B cell (primary cell): ENCODE measurements at places on chromosomes 16 and 17. TPM values are rescaled to one million over a fixed set of nuclear protein-coding genes. Genes with fewer than 3 reads are reported as not detected.
A peak's percentile ranks its signal among the peaks of the same experiment; 100 is the strongest.

DNA sequence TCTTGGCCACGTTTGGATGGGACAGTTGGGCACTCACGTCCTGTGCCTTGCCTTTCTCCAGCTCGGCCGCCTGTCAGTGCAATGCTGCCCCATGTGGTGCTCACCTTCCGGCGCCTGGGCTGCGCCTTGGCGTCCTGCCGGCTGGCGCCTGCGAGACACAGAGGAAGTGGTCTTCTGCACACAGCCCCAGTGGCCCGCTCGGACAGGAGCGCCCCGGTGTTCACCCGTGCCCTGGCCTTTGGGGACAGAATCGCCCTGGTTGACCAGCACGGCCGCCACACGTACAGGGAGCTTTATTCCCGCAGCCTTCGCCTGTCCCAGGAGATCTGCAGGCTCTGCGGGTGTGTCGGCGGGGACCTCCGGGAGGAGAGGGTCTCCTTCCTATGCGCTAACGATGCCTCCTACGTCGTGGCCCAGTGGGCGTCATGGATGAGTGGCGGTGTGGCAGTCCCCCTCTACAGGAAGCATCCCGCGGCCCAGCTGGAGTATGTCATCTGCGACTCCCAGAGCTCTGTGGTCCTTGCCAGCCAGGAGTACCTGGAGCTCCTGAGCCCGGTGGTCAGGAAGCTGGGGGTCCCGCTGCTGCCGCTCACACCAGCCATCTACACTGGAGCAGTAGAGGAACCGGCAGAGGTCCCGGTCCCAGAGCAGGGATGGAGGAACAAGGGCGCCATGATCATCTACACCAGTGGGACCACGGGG is 7.1 kb downstream of the ACSF3 start:
- H3K27ac ChIP-seq, result no peak overlapping the region
- no peak for DNase-seq
- peaks cover 61% of the 10 kb centered on the region for H3K36me3 ChIP-seq
- no peak overlapping the region for H3K4me3 ChIP-seq
- peaks cover 49% of the 10 kb centered on the region for H3K4me1 ChIP-seq
- no peaks in the 10 kb centered on the region for H3K27me3 ChIP-seq

GRCh38 chr16:27111486-27111885 is 44.8 kb downstream of the C16orf82 start:
- H3K4me1 ChIP-seq, result peaks cover 39% of the 10 kb centered on the region
- DNase-seq, result no peak
- H3K4me3 ChIP-seq, result no peak overlapping the region
- no peaks in the 10 kb centered on the region for H3K36me3 ChIP-seq

GRCh38 chr16:54422159-54422558 is 135.6 kb upstream of the IRX3 start:
- no peak overlapping the region for H3K27ac ChIP-seq
- no peak for DNase-seq
- no peaks in the 10 kb centered on the region for H3K27me3 ChIP-seq
- H3K4me1 ChIP-seq, result no peaks in the 10 kb centered on the region

- peaks cover 57% of the 10 kb centered on the region for H3K4me1 ChIP-seq
- DNase-seq, result no peak
- peak overlapping the region; percentile 69 for H3K27ac ChIP-seq
- no peaks in the 10 kb centered on the region for H3K27me3 ChIP-seq
- H3K4me3 ChIP-seq, result no peak overlapping the region
Observed at GRCh38 chr16:78748220-78748929, 648.9 kb downstream of the WWOX start.

- H3K4me3 ChIP-seq, result no peak overlapping the region
- H3K27me3 ChIP-seq, result no peaks in the 10 kb centered on the region
- no peak overlapping the region for H3K27ac ChIP-seq
- H3K36me3 ChIP-seq, result no peaks in the 10 kb centered on the region
Observed at GRCh38 chr17:19762515-19762961, 14.4 kb upstream of the ALDH3A1 start.

GRCh38 chr17:72609501-72609900 is 483.0 kb downstream of the SLC39A11 start:
- no peaks in the 10 kb centered on the region for H3K4me1 ChIP-seq
- H3K36me3 ChIP-seq, result no peaks in the 10 kb centered on the region
- no peak overlapping the region for H3K27ac ChIP-seq
- no peak overlapping the region for H3K4me3 ChIP-seq
- no peaks in the 10 kb centered on the region for H3K27me3 ChIP-seq
- DNase-seq, result no peak

GRCh38 chr17:4500191-4500571 is 1.5 kb downstream of the SPNS2 start:
- peak overlapping the region; percentile 40 for H3K4me3 ChIP-seq
- H3K27ac ChIP-seq, result no peak overlapping the region
- no peaks in the 10 kb centered on the region for H3K36me3 ChIP-seq
- DNase-seq, result no peak

- H3K4me3 ChIP-seq, result no peak overlapping the region
- H3K36me3 ChIP-seq, result no peaks in the 10 kb centered on the region
- no peaks in the 10 kb centered on the region for H3K27me3 ChIP-seq
- no peak overlapping the region for H3K27ac ChIP-seq
Observed at GRCh38 chr17:73998653-73999645, 204.5 kb upstream of the RPL38 start.

- no peak overlapping the region for H3K27ac ChIP-seq
- no peak overlapping the region for H3K4me3 ChIP-seq
- H3K4me1 ChIP-seq, result peaks cover 8% of the 10 kb centered on the region
- H3K27me3 ChIP-seq, result no peaks in the 10 kb centered on the region
- no peak for DNase-seq
Observed at GRCh38 chr17:29279397-29280070, 14.4 kb downstream of the NUFIP2 start.

DNA sequence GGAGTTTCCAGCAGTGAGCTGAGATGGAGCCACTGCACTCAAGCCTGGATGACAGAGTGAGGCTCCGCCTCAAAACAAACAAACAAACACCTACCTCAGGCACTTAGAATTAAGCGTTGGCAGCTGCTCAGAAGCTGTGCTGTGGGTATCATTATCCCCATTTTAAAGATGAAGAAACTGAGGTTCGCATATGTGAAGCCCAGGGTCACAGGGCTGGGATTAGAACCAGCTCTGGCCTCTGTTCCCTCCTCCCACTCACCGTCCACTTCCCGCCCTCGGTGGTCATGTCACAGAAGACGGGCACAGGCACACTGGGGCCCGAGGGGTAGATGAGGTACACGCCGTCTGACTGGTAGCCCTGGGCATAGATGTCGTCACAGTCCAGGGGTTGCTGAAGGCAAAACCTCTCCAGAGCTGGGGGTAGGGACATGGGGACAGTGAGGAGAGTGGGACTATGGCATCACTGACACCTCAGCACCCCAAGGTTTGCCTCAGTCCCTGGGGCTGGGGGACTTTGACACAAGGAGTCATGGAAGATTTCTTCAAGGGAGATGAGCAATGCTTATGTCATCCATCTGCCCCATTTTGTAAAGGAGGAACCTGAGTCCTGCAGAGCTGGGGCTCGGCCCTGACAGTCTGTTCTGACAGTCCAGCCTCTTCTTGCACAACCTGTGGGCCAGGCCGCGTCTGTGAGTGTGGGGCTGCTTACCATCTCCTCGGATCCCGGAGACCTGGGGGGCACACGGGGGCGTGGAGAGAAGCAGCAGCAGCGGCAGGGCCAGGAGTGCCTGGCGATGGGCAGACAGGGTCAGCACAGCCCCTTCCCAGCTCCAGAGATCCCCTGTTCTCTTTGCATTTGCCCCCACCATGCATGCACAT is 700 bp downstream of the MFAP4 start:
- H3K4me3 ChIP-seq, result no peak overlapping the region
- H3K27ac ChIP-seq, result no peak overlapping the region
- no peak for DNase-seq
- H3K36me3 ChIP-seq, result no peaks in the 10 kb centered on the region
- no peaks in the 10 kb centered on the region for H3K27me3 ChIP-seq

- H3K4me1 ChIP-seq, result no peaks in the 10 kb centered on the region
- H3K27ac ChIP-seq, result no peak overlapping the region
- H3K4me3 ChIP-seq, result no peak overlapping the region
- DNase-seq, result no peak
- no peaks in the 10 kb centered on the region for H3K27me3 ChIP-seq
Observed at GRCh38 chr16:5064915-5065314, 841 bp downstream of the C16orf89 start.

DNA sequence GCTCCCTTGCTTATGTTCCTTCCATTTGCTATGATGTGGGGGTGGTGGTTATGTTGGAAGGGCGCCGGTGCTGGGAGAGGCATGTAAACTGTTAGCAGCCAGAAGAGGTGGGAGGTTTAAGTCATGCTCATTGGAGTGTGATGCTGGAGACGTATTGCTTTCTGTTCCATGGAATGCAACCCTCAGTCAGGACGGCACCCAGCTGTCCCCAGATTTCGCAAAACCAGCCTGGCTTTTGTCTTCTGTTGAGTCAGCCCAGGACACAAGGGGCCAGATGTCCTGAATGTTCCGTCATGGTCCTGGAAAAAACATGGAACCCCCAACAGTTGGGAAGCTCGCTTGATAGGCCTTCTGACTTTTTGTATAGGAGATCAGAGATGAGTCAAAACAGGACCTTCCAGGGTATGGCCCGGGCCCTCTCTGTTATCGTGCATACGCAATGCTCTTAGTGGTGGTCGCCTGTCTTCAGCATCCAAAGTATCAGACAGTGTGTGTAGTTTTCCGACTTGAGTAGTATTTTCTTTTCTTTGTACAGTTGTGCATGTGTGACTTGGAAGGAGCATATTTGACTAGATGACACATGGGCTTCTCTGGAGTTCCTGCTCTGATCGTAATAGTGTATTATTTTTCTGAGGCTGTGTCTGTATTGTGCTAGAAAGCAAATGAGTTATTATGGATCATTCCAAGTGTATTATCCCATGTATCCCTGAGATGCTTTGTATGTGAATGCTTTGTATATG is 201.9 kb downstream of the SNX29 start:
- H3K4me3 ChIP-seq, result no peak overlapping the region
- no peaks in the 10 kb centered on the region for H3K27me3 ChIP-seq
- H3K4me1 ChIP-seq, result no peaks in the 10 kb centered on the region
- H3K36me3 ChIP-seq, result no peaks in the 10 kb centered on the region
- H3K27ac ChIP-seq, result no peak overlapping the region
- no peak for DNase-seq

DNA sequence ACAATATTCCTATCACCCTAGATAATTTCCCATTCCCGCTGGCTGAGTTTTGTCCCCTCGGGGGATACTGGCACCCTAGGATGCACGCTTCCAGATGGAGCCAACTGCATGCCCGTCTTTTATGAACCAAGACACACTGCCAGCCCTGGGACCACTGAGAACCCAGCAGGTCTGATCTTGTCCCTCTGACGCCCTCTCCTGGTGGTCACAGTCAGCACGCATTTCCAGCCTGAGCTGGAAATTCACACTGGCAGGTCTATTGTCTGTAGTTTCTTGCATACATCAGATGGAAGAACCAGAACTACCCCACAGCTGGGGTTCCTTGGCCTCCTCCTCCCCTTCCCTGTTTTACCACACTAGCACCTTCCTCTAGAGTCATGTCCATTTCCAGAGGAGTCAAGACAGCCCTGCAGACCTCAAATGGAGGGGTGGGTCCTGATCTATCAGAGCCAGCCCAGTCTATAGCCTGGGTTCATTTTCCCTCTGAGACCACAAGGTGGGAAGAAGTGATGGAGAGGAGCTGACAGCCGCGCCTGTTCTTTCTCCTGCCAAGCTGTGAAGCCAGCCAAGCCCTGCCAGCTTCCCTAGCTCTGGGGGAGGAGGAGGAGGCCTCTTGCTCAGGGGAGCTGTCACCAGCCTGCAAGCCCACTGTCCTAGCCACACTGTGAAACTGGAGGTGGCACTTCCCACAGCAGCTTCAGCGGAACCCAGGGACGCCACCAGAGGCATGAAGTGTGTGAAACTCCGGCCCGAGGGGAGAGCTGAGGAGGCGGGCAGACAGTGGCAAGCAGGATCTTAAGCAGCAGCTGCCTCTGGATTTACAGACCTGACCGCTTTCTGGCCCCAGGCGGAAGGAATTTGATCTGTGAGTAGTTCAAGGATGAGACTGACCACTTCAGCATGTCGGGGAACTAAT is 29.3 kb downstream of the MXRA7 start:
- H3K27ac ChIP-seq, result no peak overlapping the region
- H3K4me3 ChIP-seq, result no peak overlapping the region
- no peaks in the 10 kb centered on the region for H3K36me3 ChIP-seq
- DNase-seq, result peak; percentile 57

DNA sequence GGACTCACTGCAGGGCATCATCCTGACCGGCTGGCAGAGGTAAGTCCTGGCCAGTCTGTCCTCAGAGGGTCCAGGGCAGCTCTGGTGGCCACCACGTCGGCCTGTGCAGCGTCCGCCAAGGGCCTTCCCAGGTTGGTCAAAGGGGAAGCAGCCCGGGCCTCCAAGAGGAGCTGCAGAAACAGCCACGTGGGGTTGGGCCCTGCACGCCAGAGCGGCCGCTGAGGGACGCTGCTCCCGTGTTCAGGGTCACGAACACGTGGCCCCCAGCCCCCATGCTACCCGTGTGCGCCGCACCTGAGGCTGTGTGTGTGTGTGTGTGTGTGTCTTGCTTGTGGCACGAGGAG is 13.3 kb downstream of the CYBC1 start:
- H3K4me1 ChIP-seq, result peaks cover 38% of the 10 kb centered on the region
- H3K36me3 ChIP-seq, result peaks cover 45% of the 10 kb centered on the region
- H3K27ac ChIP-seq, result no peak overlapping the region
- no peak overlapping the region for H3K4me3 ChIP-seq

GRCh38 chr17:66636111-66636510 is 198.8 kb upstream of the CACNG5 start:
- no peaks in the 10 kb centered on the region for H3K36me3 ChIP-seq
- no peak overlapping the region for H3K27ac ChIP-seq
- no peaks in the 10 kb centered on the region for H3K4me1 ChIP-seq
- H3K27me3 ChIP-seq, result no peaks in the 10 kb centered on the region

DNA sequence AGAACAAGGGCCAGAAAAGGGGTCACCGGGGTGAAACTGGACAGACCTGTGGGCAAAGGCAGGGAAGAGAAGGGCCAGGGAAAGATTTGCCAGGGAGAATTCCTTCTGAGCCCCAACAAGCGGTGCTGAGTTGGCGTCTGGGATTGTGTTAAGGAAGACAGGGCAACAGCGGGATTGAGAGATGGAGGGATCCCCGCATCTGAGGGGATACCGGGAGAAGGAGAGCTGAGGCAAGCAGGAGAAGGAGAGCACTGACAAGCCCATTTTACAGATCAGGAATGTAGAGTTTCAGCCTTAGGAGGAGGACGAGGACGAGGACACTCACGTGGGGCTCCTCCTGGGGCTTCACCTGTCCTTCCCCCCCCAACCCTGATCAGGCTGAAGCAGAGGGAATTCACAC is 998 bp upstream of the ABCC3 start:
- H3K4me1 ChIP-seq, result peaks cover 10% of the 10 kb centered on the region
- peaks cover 15% of the 10 kb centered on the region for H3K27me3 ChIP-seq
- H3K4me3 ChIP-seq, result no peak overlapping the region
- H3K27ac ChIP-seq, result no peak overlapping the region
- DNase-seq, result no peak

Gene SLC9A5
- 1.7 and 2.4 TPM in 2 replicates for total RNA-seq

Gene MARCHF10
- not detected in 2 replicates for total RNA-seq

Gene TBX2
- total RNA-seq, result not detected in 2 replicates

Gene GPR142
- total RNA-seq, result not detected in 2 replicates

Gene SPNS2
- total RNA-seq, result 0.66 TPM in 1 of 2 replicates, not detected in the other

Gene CDH3
- total RNA-seq, result 0.17 TPM in 1 of 2 replicates, not detected in the other

Gene KRTAP9-4
- not detected in 2 replicates for total RNA-seq

Gene TAC4
- not detected in 2 replicates for total RNA-seq

Gene CCL18
- total RNA-seq, result not detected in 2 replicates

Gene ARHGAP27
- total RNA-seq, result 159 and 162 TPM in 2 replicates

Gene CUEDC1
- total RNA-seq, result not detected in 2 replicates
